Fibroblast of skin of scalp (primary cell): ENCODE measurements at places on chromosomes 1 and 21.
A peak's percentile ranks its signal among the peaks of the same experiment; 100 is the strongest.

DNA sequence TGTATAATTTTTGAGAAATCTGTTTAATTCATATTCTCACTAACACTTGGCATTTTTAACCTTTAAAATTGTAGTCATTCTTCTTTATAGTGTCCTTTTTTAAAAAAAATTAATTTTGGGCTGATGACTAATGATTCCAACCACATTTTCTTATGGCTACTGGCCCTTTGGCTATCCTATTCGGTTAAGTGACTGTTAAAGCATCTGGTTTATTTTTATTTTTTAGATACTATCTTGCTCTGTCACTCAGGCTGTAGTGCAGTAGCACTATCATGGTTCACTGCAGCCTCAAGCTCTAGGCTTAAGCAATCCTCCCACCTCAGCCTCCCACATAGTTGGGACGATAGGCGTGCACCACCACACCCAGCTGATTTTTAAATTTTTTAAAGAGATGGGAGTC is 723.2 kb upstream of the CXADR start:
- DNase-seq = no peak

- DNase-seq = no peak
Measured at GRCh38 chr1:76510672-76511557, 356.4 kb upstream of the ST6GALNAC5 start.

DNA sequence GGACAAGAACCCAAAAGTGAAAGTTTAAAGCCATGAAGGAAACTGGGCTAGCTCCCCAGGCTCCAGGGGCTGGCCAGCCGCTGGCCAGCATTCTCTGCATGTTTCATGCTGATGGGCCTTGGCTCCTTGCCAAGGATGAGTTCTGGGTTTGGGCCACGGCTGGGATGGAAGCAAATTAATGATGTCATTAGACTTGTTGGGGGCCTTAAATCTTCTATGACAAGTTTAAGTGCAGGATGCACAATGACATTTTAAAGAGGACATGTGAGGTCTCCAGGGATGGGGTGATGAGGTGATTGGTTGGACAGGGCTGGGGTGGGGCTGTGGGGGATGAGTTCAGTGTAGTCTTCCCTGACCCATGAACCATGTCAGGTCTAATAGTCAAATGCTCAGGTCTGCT is 199.6 kb downstream of the TRABD2B start:
- peak; percentile 63 for DNase-seq

DNA sequence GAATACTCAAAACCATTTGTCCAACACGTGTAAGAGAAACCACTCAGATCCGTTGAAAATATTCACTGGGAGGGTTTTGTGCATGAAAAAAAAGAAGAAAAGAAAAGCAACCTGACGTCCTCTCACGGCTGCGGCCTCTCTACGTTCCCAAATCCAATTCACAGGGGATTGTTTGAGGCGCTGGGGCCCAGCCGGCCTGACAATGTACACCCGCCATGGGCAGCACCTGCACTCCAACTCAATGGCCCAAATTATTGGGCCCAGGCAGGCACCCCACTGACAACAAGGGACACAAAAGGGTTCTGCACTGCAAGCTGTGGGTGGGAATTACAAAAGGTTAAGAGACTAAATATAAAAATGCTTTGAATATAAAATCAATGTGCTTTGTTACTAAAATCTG is 41.5 kb downstream of the MORN1 start:
- DNase-seq = no peak

- DNase-seq = no peak
Measured at GRCh38 chr21:26470351-26471098, 102.6 kb downstream of the CYYR1 start.

DNA sequence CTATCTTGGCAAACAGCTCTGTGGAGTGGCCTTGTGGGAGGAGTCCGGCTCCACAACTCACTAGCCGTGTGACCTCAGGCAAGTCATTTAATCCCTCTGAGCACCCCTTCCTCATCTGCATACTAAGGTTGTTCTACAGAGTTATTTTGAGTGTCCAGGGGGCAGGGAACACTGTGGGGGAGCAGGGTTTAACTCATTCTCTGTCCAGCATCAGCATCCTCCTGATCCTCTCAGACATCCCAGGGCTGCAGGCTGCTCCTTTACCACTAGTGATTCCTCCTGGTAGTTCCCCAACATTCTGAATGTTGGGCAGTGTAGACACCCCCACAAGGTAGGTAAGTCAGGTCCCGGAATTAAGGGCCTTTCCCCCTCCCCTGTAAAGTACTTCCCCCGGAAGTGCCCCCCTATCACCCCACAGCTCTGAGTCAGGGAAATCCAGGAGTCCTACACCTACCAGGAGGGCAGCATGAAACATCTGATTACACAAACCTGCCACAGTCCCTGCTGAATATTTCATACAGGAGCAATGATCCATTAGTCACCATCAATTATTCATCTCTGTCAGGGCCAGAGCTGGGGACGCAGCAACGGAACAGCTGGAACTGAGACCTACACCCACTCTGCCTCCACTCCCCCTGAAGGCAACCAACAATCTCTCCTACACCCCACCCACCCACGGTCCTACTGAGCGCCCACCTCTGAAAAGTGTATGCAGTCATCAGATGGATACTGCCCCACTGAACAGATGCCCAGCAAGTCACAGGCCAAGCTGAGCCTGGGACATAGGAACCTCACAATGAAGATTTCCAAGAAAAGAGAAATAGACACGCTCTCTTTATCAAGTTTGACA is 20.5 kb downstream of the SYT2 start:
- no peak for DNase-seq
